ENCODE measurements at places on chromosomes 4 and X.

DNA sequence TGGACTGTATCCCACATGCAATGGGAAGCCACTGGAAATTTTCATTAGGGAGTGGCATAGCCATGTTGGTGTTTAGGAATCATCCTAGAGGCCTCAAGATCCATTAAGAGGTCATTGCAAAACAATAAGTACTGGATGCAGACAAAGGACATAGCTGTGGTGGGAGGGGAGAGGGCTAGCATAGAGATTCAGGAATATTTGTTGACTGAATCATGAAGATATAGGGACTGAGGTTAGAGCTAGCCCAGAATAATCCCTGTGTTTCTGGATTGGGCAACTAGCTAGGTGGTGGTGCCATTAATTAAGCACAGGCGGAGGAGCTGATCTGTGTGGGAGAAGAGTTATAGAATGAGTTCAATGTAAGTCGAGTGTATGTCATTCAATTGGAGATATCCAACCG, 135.0 kb downstream of the RAB28 start:
- no peak for DNase-seq

DNA sequence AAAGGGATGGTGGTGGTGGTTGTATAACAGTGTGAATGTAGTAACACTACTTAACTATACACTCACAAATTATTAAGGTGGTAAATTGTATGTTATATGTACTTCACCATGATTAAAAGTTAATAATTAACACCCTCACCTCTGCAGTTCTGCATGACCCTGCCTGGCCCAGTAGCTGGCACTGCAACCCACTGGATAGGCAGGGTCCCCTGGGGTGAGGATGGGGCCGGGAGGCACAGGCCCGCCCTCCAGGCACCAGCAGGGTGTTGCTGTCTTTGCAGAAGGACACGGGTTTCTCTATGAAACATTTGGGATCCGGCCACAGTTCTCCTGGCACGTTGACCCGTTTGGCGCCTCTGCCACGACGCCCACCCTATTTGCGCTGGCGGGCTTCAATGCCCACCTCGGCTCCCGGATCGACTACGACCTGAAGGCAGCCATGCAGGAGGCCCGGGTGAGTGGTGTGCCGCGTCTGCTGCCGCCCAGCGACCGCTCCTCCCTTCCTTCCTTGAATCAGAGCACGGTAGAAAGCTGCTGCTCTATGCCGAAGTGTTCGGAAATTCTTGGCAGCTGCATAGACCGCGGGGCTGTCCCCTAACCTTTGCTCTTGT, 11.8 kb downstream of the MAN2B2 start:
- DNase-seq = no peak

DNA sequence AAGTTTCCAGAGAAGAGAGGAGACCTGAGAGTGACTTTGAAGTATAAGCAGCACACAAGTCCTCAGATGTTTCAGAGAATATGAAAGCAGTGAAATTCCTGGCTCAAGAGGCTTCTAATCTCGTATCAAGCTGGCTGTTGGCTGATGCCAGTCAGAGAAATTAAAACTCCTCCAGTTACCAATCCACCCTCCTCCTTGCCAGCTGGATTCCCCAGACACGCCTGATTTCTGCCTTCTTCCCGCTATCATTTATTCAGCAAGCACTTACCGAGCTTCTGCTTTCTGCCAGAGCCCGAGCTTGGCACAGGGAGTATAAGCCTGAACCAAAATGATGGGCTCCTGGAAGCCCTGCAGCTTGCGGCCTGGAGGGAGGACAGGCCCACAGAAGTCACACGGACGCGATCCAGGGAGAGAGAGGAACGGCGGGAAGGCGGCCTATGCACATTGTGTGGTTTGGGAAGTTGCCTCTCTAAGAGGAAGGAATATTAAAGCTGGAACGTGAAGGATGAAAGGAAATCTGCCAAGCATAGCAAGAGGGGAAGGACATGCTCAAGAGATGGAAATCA, 102.4 kb upstream of the TBL1X start:
- DNase-seq = no peak

- DNase-seq = no peak
These were observed 131.6 kb downstream of the CEP135 start for GRCh38 chr4:56080384-56080783.

DNA sequence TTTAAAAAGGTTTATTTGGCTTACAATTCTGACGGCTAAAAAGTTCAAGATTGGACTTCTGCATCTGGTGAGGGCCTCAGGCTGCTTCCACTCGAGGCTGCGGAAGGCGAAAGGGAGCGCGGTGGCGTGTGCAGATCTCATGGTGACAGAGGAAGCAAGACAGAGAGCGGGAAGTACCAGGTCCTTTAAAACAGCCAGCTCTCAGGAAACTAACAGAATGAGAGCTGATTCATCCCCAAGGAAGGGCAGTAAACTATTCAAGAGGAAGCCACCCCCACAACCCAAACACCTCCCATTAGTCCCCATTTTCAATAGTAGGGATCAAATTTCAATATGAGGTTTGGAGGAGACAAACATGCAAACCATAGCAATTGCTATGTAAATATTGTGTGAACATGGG, 2144.2 kb upstream of the AGA start:
- DNase-seq = peak; percentile 37

DNA sequence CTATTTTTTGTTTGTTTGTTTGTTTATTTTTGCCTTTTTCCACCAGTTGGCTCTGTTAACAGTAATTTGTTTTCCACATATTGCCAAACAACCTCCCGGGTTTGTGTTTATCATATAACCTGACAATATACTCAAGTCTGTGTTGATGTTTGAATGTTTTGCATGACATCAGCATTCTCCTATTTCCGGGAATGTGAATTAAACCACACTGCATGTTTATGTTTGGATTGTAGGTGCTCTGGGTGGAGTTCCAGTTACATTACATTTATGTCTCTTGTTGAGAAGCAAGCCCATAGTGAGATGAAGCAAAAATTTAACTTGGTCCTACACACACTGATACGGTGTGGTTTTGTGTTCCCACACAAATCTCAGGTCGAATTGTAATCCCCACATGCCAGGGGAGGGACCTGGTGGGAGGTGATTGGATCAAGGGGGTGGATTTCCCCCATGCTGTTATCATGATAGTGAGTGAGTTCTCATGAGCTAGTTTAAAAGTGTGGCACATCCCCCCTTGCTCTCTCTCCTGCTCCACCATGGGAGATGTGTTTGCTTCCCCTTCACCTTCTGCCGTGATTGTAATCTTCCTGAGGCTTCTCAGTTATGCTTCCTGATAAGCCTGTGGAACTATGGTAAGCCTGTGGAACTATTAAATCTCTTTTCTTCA, 54.4 kb upstream of the CLNK start:
- peak; percentile 74 for DNase-seq

- DNase-seq = peak; percentile 80
These were observed 205.0 kb downstream of the PABPC4L start for GRCh38 chr4:133996431-133997121.

GRCh38 chr4:125319311-125319710, 4.6 kb downstream of the FAT4 start:
- DNase-seq = no peak

GRCh38 chrX:97938706-97939105, 1055.0 kb downstream of the RPA4 start:
- no peak for DNase-seq

DNA sequence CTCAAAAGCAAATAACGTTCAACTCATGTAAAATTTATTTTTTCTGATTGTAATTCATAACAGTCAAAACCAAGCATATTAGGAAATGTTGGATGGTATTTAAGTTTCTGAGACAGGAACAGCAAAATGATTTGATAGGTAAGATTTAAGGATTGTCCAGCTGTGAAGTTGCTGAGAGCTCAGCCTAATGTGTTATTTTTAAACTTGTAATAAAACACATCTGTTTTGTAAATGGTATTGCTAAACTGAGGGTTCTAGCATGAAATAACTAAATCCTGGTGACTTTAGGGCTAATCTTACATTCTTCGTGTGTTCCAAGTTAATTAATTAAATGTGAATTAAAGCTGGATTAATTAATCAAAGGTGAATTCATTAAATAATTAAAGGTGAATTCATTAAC, 13.3 kb downstream of the TLR10 start:
- no peak for DNase-seq

- peak; percentile 44 for DNase-seq
These were observed at the start of gene SPON2 for GRCh38 chr4:1172228-1172851. SPON2 (minus strand) TSS chr4:1172583.

DNA sequence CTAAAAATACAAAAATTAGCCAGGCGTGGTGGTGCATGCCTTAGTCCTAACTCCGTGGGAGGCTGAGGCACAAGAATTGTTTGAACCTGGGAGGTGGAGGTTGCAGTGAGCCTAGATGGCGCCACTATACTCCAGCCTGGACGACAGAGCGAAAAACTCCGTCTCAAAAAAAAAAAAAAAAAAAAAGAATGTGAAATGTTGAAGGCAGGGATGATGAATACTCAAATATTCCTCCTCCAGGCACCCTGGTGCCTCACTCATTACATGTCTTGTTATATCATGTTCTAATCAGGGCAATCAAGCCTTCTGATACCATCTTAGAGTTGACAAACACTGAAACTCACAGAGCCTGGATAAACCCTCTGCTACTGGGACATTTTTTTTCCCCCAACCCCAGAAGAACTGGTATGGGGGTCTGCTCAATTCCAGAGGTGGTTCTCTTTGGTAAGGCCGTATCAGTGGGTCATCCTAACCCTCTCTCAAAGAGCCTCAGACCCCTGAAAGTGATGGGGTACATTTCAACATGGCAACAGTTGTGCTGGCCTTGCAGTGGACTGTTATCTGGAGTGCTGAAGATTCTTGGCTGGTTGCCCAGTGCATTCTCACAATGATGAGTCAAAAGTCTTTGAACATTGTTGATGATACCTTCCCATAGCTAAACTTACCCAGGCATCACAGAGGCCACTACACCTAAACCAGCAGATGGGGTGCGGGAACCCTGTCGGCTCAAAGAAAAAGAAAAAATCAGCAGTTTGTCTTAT, 2.4 kb upstream of the SH3KBP1 start:
- DNase-seq = no peak

DNA sequence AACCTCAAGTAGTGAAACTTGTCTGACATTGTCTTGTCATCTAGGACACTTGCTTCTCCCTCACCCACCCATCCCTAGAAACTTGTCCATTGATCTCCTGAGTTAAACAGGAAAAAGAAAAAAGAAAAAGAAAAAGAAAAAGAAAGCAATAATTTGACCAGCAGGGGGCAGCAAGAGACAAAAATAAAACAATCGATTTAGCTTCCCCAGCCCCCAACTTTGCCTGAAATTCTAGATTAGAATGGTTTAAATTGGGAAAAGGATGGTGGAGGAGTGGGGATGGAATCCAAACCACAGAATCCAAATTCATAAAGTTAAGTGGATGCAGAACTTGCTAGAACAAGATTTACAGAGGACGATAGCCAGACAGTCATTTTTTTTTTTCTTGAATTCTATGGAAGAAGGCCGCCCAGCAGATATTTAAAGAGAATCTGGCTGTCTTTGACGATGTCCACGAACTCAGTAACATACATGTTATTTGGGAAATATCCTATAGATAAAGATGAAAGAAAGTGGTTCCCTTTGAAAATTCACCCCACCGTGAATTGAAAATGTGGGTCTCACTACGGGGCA, 282.9 kb downstream of the USP46 start:
- DNase-seq = peak; percentile 67

- DNase-seq = no peak
These were observed 38.8 kb upstream of the TADA2B start for GRCh38 chr4:7004331-7004730.

- DNase-seq = peak; percentile 16
These were observed 11.2 kb upstream of the UBA6 start for GRCh38 chr4:67712000-67712625.

DNA sequence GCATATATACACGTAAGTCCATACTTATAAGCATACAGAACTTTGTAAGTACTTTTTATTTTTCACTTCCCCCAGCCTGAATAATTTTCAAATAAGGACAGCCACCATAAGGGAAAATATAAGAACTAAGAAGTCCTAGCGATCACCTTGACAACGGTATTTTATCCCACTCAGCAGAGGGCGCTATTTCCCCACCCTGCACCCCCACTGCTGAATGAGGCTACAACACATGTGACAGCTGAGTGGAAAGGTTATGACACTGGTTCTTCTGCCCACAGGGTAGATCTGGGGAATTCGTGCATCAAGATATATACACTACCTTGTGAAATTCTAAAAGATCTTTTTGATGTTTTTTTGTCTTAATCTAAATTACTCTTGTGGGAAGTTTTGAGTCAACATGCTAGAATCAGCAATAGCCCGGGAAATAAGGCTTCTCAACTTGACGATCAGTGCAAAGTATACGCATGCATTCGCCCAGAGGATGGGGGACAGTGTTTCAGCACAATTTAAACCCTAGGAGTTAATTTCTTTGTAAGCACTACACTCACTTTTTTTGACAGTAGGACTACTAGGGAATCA, 151.5 kb downstream of the CORIN start:
- peak; percentile 65 for DNase-seq

DNA sequence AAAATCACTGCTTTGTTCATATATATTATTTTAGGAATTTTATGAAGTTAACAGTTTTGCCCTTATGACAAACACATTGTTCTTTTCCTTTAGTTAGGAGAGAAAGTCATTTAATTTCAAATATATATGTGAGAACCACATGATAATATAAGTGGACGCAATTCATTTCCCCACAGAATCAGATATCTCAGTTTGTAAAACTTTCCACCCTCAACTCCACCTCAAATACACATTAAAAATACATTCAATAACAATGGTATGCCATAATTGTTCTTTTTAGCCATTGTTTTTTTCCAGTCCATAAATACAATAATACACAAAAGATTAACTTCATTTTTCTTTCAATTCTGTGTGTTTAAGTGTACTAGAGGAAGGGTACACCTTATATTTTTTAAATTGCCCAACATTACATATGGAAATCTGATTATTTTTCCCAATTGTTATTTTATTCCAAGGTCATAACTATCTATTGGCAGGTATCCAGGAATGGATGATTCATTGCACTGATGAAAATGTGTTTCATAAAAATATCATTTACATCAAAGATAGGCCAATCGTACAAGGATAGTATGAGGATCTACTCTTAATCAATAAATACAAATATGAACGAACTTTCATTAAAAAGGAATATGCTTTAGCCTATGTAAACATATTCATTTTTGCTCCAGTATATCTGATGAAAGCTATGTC, 125.0 kb downstream of the PPP3CA start:
- no peak for DNase-seq

DNA sequence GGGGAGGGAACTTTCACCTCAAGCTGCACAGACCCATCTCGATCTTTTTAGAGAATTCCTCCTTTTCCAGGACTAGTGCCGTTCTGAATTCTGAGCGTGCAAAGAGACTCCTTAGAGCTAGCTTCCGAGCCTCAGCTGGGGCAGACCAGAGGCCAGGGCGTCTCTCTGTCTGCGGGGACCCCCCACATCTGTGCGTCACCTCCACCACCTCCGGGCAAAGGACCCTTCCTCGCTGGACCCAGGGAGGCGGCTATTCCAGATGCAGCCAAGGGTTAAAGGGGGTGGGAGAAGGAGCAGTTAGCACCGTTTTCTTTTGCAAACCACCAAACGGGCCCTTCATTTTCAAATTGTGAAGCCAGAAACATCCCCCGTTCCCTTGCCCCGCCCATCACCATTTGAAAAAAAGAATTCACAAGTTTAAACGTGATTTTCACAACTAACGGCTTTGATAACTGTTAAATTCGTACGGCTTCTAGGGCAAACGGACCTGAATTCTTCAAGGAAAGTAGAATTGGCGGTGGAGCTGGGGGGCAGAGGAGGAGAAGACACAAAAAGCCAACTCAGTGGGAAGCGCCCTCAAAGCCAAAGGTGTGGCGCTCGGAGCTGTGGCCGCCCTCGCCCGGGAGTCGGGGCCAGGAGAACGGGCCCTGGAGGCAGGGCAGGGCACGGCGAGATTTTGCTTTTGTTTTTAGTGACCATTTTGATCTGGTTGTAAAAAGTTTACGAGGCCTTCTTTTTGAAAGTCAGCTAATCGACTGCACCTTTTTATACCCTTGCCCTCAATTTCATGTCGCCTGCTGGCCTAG, 3.3 kb upstream of the PDGFRA start:
- DNase-seq = peak; percentile 61

All from mesendoderm (in vitro differentiated cells).